ENCODE measurements at places on chromosomes 1 and 21.

GRCh38 chr21:42583477-42584295, 69.7 kb upstream of the PDE9A start:
- DNase-seq: no peak

GRCh38 chr1:117616967-117617366, 11.1 kb downstream of the TENT5C start:
- no peak for DNase-seq

- DNase-seq: no peak
These were observed 109.8 kb downstream of the MAST2 start for GRCh38 chr1:45913183-45913683.

- DNase-seq: no peak
These were observed 22.1 kb upstream of the KCNA10 start for GRCh38 chr1:110540891-110541685.

DNA sequence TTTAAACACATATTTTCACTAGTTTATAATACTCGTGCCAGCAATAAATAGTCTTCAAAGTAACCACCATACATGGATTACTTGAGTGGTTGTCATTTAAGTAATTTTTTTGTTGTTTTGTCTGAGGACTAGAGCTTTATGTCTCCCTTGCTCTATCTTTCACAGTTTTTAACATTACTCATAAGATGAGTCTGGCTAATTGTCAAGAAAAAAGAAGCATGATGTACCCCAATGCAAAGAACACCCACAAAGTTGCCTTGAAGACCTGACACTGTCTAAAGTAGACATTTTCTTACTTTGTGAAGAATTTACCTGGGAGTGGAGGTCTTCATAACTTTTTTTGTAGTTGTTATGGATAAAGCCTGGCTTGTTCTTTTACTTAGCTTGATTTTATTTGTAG, 210.4 kb upstream of the BRINP3 start:
- no peak for DNase-seq

DNA sequence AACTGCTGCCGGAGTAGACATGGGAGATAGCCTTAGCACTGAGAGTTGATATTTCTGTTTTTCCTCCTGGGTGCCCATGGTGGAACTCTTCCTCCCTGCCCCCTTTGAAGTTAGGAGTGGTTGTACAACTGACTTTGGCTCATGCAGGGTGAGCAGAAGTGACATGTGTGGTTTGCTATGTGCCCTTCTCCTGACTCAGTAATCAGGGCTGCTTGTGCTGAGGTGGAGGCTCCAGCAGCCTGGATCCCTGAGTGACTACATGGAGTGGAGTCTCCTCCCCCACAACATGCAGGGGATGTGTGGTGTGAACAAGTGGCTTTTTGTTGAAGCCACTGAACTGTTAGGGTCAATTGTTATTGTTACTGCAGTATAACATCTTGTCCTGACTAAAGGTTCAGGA, 261.6 kb downstream of the CAMTA1 start:
- no peak for DNase-seq

DNA sequence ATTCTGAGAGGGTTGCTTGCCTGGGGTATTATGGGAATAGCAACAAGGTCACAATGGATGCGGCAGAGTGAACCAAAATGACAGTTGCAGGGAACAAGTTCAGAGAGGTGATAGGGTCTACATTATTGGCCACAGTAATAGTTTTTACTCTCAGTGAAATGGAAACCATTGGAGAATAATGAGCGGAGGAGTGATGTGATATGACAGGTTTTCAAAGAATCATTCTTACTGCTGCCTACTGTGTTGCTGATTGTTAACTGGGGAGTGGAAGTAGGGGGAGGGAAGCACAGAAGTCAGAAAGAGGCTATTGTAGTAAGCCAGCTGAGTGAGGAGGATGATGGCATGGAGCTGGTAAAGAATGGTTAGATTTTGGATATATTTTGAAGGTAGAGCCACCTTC, 195.2 kb upstream of the HOOK1 start:
- DNase-seq: no peak

GRCh38 chr1:17735793-17736192, 19.3 kb upstream of the ACTL8 start:
- DNase-seq: no peak

- no peak for DNase-seq
These were observed 20.2 kb downstream of the ARHGEF11 start for GRCh38 chr1:157025385-157025784.

- DNase-seq: peak; percentile 34
These were observed 36.9 kb upstream of the IFI16 start for GRCh38 chr1:158972841-158973240.

DNA sequence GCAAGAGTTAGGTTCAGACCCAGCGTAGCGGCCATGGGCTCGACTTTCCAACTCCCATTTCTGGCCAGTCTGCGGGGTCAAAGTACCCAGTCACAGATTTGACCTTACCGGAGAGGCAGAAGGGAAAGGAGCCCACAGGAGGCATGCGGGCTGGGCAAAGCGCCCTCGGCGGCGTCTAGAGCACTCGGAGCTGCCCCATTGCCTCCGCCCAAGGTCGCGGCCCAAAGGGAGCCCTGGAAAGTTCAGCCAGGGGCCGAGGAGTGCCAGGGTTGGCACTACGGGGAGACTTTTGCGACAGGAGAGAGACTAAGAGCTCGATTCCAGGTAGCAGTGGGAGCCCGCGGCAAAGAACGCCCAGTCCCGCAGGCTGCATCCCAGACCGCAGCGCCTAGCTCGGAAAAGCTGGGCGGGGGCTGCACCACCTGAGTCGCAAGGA, 896 bp downstream of the KANK4 start:
- no peak for DNase-seq

DNA sequence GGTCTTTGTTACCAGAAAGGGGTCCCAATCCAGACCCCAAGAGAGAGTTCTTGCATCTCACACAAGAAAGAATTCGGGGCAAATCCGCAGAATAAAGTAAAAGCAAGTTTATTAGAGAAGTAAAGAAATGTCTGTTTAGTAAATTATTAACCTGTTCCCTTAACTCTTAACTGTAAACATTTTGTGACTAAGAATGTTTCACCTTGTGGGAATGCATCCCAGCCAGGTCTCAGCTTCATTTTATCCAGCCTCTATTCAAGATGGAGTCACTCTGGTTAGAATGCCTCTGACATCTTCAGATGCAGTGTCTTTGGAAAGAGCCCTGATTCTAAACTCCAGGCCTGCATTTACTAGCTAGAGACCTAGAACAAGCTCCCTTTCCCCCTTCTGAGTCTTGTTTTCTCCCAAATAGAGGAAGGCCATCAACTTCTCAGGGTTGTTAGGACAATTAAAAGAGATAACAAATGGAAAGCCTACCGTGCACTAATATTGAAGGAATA, 4.5 kb upstream of the FABP3 start:
- DNase-seq: peak; percentile 32

- no peak for DNase-seq
These were observed 1.6 kb upstream of the PANK4 start for GRCh38 chr1:2528016-2528415.

DNA sequence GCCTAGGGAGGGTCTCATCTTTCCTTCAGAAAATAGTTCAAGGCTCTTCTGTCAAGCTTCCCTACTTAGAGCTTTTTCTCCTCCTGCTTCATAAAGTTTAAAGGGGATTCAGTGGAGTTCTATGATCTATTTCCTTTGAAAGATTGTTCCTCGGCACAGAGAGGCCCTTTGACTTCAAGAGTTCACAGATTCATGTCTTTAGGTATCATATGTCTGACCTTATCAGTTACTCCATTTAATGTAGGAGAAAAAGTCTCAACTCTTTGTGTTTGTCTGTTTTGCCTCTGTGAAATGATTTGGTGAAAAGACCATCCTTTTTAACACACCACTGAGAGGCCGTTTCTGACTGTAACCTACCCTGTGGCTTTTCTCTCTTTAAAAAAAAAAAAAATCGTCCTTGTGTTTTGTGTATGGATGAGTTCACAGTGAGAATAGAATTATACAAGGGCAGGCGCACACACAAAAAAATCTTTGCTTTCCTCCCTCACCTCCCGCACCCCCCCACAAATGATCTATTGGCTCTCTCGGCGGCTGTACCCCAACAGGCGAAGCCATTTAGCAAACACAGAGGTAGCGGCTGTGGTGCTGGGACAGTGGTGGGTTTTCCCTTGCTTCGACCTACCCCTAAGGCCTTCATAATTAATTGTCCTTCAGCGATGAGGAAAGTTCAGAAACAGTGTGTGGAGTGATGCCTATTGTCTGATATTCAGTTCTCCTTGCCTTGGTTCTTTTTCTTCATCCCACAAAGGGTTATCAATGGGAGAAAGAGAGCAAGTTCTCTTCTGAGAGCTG, 29.6 kb downstream of the PROX1 start:
- DNase-seq: no peak

- DNase-seq: no peak
These were observed 35.1 kb downstream of the LPAR3 start for GRCh38 chr1:84857906-84858305.

DNA sequence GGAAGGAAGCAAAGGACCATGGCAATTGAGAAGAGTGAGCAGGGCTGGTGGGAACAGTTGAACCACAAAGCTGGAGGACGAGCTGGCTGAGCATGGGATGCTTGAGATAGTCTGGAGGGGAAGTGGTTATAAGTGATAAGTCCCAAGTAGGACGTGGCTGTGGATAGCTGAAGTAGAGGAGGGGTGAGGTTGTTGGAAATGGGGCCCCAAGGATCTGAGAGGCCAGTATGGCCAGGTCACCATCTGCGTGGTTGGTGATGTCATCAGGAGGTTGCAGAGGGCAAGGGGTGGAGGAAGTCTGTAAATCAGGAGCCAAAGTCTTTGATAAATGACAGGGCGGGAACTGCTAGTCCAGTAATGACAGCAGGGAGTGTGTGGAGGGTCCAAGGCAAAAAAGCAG, 11.0 kb upstream of the REN start:
- DNase-seq: no peak

GRCh38 chr21:36456729-36457414, 23.1 kb downstream of the CLDN14 start:
- no peak for DNase-seq

GRCh38 chr1:153612755-153613331, at the start of gene S100A16:
Gene S100A16 (minus strand): TSS chr1:153613137. CDS start chr1:153608151, 4,986 bp downstream.
- peak; percentile 92 for DNase-seq

GRCh38 chr1:180170546-180171151, 16.0 kb downstream of the QSOX1 start:
- DNase-seq: no peak

GRCh38 chr1:79848316-79848715, 841.8 kb upstream of the ADGRL4 start:
- DNase-seq: no peak
